ENCODE measurements at places on chromosomes 6 and 20. TPM values are rescaled to one million over a fixed set of nuclear protein-coding genes. Genes with fewer than 3 reads are reported as not detected.

DNA sequence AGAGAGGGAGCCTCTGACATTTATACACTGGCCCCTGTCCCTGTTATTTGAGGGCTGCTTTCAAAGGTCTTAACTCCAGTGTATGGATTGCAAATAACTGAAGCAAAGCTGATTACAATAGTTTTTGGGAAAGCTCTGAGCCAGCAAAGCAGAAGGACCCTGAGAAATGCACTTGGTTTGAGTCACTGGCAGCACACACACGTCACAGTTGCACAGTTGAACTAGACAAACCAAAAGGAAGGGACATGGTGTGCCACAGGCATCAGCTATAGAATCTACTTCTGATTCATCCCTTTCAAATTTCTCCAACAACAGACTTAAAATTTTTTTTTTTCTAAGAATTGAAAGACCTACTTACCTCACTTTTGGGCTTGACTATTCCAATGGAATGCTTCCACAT, 56.4 kb downstream of the SNRNP48 start:
- DNase-seq: peak; percentile 70

GRCh38 chr6:112649853-112650252, 302.7 kb downstream of the RFPL4B start:
- no peak for DNase-seq

DNA sequence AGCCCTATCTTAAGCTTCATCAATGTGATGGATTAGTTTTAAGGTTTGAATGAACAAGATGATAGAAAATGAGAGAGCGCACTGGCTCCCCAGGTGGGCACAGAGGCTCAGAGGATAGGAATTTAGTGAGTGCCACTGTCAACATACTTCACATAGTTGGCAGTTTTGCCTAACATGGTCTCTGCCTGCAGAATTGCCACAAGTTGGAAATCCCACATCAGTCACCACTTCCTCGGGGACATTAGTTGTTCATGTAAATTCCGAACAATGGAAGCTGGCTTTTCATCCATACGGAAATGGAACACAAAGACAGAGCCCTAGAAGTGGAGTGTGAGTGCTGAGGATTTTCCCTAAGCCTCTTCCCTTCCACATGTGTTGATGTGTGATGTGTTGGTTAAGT, 123.9 kb upstream of the PHACTR1 start:
- DNase-seq: no peak

GRCh38 chr20:36313926-36314325, 7.8 kb downstream of the DLGAP4 start:
- no peak for DNase-seq

DNA sequence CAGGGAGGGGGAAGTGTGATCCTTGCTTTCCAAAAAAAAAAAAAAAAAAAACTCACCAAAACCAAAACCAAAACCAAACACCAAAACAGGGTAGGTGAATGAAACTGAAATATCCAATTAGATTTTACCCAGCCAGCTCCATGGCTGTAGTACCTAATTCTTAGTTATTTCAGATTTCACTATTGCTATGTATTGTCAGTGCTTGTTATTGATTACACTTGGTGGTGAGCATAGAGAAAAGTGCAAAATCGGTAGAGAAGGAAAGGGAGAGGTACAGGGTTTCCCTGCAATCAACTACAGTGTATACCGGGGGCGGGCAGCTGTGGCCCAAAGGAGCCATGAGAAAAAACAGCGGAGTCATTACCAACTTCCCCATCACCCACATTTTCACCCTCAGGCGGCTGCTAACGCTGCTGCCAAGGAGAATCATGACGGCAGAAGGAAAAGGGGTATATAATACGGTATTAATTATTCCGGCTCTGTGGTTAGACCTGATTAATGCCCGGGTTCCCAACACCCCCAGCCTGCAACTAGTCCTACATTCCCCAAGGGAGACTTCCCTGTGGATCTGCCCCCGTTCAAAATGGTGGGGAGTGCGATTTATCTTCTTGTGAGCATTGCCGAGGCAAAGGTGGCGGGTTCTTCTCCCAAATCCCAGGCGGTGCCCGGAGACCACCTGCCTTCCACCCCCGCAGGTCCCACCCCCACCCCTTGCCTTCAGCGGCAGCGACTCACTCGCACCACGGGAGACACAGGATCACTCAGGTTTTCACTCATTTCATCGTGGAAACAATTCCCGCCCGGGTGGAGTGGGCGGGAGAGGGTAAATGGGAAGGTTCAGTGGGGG, at the start of gene C6orf62:
Gene C6orf62, minus strand, starts transcription at position 30 of the 847 bp plus-strand sequence. CDS start 486 bp downstream, outside the sequence.
- peak; percentile 83 for DNase-seq

CLIC5 gene
- polyA plus RNA-seq: not detected

GRCh38 chr6:14270142-14270893, 152.7 kb downstream of the CD83 start:
- no peak for DNase-seq

CTCFL gene
- polyA plus RNA-seq: not detected

DNA sequence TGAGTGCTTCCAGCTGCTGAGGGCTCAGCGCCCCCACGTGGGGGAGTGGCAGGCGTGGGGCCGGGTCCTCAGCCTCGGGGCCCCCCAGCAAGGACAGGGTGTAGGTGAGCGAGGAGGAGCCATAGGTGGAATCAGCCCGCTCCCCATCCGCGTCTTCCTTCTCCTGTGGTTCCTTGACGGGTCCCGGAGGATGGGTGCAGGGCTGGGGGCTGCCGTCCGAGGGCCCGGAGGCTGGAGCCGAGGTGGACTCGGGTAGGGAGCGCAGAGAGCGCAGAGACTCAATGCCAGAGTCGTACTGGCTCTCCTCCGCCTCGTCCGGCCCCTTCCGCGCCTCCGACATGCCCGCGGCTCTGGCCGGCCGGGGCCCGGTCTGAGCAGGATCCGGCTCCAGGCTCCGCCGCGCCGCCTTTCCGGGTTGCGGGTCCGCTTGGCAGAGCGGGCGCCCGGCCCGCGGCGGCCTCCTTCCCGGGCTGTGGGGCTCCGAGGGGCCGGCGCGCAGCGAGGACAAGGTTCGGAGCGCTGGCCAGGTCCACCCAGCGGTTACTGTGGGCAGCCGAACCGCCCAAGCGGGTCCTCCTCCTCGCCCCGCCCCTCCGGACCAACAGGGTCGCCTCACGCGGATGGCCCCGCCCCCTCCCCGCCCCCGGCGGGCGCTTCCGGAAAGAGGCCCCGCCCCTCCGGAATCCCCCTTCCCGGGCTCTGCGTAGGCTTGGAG, at the start of gene NFKBIE:
Gene NFKBIE, minus strand, starts transcription at position 545 of the 715 bp plus-strand sequence. Its CDS starts 205 bp downstream, at position 340.
- DNase-seq: peak; percentile 98

DNA sequence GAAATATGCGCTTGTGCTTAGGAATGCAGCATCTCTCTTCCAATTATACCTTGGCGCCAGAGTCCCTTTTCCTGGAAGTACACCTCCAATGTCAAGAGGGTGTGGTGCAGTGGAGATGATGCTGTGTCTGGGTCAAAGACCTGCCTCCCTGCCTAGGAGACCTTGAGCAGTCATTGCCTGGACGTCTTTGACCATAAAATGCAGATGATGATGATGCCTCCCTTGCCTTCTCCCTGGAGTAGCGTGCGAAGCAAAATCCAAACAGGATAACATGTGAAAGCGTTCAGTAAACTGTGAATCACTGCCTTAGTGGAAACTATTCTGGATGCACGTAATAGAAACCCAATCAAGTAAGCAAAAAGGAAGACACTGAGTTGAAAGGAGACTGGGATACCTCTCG, 97.4 kb upstream of the ARMC2 start:
- no peak for DNase-seq

TMEM217 gene
- 4.4 TPM for polyA plus RNA-seq

OXT gene
- 0.70 TPM for polyA plus RNA-seq

- DNase-seq: peak; percentile 93
These were observed 39.7 kb downstream of the AGPAT4 start for GRCh38 chr6:161233986-161234661.

TFAP2C gene
- 16.6 TPM for polyA plus RNA-seq

OR2B6 gene
- polyA plus RNA-seq: not detected

- no peak for DNase-seq
These were observed 5.3 kb upstream of the TTPAL start for GRCh38 chr20:44470327-44470726.

GRCh38 chr6:87340230-87340629, 4.4 kb upstream of the C6orf163 start:
- DNase-seq: no peak

GRCh38 chr6:149035766-149036165, 281.7 kb upstream of the TAB2 start:
- DNase-seq: no peak

MLN gene
- not detected for polyA plus RNA-seq

GRCh38 chr6:170114956-170115855, 175.7 kb downstream of the DLL1 start:
- no peak for DNase-seq

DNA sequence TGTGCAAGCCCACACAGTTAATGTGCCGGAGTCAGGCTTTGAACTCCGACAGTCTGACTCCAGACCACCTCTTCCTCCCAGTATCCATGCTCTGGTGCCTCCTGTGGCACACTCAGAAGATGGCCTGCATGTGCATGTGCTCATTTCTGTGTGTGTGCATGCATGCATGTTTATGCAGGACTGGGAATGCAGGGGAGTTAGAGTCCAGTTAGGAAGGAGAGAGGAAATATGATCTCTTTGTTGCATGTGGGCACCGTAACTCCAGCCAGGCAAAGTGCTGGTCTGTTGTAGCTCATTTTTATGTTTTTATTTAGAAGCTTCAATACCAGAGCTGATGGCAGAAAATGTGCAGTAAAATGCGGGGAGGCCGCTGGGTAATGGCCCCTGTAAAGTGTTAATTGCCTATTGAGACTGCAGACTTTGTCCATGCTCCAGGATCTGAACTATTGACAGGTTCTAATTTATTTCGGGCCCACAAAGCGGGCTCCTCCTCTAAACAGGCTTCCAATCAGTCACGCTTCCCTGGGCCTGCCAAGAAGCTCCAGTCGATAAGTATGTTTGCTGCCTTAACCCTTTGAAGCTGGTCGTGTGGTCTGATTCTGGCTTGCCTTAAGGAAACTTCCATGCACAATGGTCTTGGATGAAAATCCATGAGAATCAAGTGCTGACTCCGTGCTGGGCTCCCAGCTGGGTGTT, 248.3 kb downstream of the DHX35 start:
- DNase-seq: no peak

DNA sequence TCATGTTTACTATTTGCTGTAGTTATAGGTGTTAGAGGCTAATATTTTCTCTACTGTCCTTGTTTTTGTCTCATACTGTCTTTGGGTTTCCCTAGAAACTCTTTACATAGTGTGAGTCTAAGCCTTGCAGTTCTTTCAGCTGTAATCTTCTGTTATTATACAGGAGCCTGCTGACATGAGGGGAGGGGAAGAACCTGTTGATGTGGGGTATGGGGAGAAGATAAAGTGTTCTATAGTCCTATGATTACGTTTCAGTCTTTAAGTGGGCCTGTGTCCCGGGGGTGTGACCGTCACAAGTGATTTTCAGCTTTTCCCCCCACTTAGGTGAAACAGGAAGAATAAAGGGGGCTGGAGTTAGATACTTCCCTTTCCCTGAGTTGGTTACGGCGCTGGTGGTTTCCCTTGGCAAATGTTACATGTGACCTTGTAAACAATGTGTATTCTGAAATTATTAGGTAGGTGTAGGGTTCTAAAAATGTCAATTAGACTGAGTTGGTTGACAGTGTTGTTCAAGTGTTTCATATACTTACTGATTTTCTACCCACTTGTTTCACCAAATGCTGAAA, 41.3 kb downstream of the REV3L start:
- DNase-seq: no peak

- DNase-seq: peak; percentile 79
These were observed 18.9 kb downstream of the PCNA start for GRCh38 chr20:5100684-5101347.

DNA sequence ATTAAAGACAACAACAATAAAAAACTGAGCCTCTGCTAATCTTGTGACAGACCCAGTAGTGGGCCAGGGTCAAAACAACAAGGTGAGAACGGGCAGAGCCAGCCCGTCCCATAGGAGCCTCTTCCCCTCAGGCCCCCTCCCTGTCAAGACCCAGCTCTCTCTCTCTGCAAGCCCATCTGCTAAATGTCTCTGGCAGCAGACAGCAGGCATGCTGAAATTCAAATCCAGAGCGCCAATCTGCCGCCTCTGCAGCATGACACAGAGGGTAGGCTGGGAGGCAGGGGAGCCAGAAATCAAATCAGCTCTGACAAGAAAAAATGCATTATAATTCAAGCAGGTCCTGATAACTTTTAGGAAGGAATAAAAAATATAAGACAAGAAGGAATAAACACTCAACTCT, 26.3 kb downstream of the METTL24 start:
- peak; percentile 63 for DNase-seq

GRCh38 chr6:89984926-89985750, 90.9 kb downstream of the GJA10 start:
- peak; percentile 61 for DNase-seq

CLPSL2 gene
- not detected for polyA plus RNA-seq

FAM184A gene
- polyA plus RNA-seq: not detected

DNA sequence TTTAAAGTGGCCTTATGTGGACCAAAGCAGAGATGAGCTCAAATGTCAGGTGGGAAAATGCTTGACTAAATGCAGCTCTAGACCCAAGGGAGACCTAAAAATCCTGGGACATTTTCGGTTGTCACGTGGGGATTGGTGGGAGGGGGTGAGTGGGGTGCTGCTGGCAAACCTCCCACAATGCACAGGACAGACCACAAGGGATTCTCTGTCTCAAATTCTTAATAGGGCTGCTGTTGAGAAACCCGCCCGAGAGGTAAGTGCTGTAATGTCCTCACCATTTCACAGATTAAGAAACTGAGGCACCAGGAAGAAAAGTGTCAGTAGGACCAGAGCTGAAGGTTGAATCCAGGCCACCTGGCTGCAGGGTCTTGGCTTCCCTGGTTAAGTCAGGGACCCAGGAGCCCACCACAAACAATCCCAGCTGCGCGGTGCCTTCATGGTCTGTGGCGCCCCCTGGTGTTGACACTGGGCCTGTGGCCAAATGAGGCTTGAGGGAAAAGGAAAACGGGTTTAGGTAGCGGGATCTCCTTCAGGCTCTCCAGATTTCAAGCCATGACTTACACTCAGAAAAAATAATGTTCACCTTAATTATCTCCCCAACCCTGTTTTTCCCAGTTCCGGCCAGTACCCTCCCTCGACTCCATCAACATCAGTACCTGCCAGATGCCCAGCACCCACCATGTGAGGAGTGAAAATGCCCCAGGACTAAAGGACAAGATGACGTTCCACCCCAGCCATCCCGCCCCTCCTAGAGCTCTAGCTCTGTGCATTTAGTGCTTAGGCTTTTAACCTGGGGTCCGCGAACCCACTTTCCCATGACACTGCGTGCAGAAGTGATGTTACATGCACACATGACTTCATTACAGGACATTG, 7.2 kb downstream of the HLA-G start:
- peak; percentile 51 for DNase-seq

MEP1A gene
- not detected for polyA plus RNA-seq

BNIP5 gene
- not detected for polyA plus RNA-seq

GRCh38 chr20:51340451-51340840, 202.1 kb downstream of the NFATC2 start:
- DNase-seq: no peak

DNA sequence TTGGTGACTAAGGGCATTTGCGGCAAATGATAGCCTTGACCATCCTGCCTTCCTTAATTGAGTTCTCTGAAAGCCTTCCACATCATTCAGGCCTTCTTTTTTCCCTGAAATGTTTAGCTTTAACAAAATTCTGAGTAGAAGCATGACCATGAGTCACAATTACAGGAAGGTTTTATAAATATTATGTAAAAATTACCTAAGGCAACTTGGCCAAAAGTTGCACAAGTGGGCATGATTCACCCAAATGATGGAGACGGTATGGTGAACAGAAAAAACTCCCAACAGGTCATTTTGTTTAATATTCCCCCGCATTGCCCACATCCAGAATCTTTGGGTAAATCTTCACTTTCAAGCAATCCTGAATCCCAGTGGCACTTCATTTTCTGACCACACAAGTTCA, 37.0 kb downstream of the MC3R start:
- DNase-seq: peak; percentile 2

- no peak for DNase-seq
These were observed 290.9 kb downstream of the CDC5L start for GRCh38 chr6:44678252-44678935.

GRCh38 chr6:160273196-160273595, 14.6 kb upstream of the SLC22A2 start:
- DNase-seq: no peak

GUCA1A gene
- polyA plus RNA-seq: not detected

All from GM23248 (cell line).